ENCODE measurements at places on chromosomes 16 and 17.

DNA sequence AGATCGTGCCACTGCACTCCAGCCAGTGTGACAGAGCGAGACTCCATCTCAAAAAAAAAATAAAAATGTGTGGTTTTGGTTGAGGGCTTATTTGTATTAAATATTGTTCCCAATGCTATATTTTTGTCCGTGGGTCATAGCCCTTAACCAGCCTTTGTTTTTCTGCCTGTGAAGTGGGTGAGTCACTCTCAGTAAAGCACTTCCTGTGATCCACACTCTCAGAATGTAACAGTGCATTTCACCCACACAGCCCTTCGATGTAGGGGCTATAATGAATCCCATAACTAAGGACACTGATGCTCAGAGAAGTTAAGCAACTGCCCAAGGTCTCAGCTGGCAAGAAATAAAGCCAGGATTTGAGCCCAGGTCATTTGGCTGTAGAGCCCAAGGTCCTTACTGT is 34.7 kb upstream of the POLR3E start:
- DNase-seq, result no peak

- DNase-seq, result no peak
These were observed 1.8 kb upstream of the DLX4 start for GRCh38 chr17:49967205-49967604.

DNA sequence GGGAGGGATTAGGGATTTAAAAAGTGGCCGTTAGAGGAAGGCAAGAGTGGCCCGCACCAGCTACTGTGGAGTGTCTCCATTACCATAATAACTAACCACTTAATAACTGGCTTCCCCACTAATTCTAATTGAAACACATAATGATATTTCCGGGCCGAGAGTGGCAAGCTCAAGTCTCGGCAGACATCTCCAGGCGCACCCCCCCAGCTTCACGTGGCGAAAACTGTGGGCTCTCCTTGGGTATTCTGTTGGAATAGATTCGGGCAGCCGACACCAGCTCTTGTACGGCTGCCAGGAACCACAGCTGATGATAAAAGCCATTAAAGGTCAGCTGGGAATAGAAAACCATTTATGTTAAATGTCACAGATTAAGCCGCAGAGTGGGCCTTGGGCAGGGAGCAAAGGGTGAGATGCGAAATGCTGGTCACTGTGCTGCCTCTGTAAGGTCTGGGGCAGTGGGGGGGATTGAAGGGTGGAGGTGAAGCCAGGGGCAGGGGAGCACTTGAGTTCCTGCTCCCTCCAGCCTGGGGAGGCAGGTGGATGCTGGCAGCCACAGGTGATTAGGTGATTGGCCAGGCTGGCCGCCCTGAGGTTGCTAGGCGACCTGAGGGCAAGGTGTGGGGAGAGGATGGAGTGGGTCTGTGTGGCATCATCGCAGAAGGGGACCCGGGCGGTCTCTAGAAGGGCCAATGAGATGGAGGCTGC is 115.6 kb upstream of the SDK2 start:
- DNase-seq, result no peak

DNA sequence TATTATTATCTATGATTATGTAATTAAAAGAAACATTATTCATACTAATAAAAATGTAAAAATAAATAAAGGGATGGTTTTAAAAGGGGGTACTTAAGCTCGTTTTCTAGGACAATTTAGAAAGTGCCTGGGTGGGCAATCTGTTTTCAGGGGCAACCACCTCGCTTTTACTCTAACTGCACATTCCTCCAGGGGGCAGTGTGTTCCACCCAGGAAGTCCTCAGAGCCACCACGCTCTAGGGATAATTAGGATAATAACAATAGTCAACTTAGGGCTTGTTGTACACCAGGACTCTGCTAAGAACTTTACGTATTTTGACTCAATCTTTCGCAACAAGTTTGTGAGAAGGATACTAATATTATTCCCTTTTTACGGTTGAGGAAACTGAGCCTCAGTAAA is 396.7 kb upstream of the MAF start:
- DNase-seq, result no peak

DNA sequence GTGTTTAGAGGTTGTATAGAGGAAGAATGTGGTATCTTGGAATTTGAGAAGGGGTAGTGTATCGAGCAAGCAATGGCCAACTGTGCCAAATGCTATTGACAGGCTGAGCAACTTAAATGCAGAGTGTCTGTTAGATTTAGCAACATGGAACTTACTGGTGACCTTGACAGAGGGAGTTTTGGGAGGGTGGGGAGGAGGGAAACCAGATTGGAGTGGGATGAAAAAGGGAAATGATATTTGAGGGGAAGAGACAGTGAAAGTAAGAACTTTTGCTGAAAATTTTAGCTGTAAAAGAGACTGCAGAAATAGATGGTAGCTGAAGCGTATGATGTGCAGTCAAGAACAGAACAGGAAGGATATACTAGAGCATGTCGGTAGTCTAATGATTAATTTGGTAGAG is 1.1 kb downstream of the LRRC36 start:
- DNase-seq, result no peak

- DNase-seq, result no peak
These were observed 79.7 kb downstream of the PLD6 start for GRCh38 chr17:17126131-17127110.

DNA sequence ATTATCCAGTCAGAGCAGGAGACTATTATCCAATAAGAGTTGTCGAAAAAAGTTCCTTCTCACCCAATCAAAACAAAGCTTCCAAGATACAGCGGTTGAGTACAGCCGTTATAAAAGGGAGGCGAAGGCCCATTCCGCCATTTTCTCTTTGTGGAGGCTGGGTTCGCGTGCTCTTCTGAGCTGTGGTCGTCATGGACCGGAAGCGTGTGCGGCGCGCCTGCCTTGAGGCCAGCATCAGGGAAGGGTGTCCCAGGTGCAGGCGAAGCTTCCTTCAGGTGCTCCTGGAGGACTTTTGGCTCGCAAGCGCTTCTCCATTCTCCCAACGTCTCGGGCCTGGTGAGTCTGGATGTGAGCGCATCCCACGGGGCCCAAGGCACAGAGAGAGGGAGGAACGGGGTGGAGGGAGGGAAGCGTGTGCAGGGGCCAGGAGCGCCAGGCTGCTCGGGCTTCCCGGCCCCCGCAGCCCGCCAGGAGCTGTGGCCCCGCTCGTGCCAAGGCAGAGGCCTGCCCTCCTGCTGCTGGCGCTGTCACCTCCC is 99.2 kb downstream of the GOSR1 start:
- no peak for DNase-seq

- no peak for DNase-seq
These were observed 22.3 kb downstream of the CALB2 start for GRCh38 chr16:71380831-71381230.

DNA sequence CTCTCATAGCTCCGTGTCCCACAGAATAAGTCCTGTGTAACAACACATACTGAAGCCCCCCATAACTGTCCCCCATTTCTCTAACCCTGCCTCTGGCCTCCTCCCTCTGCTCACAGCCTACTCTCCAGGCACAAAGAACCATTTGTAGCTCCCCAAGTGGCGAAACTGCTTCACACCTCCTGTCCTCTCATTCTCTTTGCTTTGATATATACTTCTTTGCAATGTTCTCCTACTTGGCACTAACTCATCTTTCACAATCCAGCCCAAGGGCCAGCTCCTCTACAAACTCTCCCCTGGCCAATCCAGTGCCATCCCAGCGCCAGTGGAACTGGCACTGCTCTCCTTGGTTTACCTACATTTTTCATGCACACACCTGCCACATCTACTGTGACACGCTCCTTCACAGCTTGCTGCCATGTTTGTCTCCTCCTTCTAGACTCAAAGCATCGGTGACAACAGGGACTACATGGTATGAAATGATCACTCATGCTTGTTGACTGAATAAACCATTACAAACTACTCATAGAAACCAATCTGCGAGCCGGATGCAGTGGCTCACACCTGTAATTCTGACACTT is 12.8 kb downstream of the CYTH1 start:
- DNase-seq, result no peak

- DNase-seq, result no peak
These were observed 133.4 kb downstream of the SSH2 start for GRCh38 chr17:29796652-29797051.

All from esophagus squamous epithelium (tissue), 5 donors.